G401 (cell line): ENCODE measurements at places on chromosomes 16 and 17. TPM values are rescaled to one million over a fixed set of nuclear protein-coding genes. Genes with fewer than 3 reads are reported as not detected.
A peak's percentile ranks its signal among the peaks of the same experiment; 100 is the strongest.

The TNFRSF13B gene
- total RNA-seq, result not detected in 2 replicates

The ZACN gene
- total RNA-seq, result not detected in 2 replicates

GRCh38 chr16:49635009-49635350 is 220.9 kb downstream of the ZNF423 start:
- DNase-seq, result no peak

- DNase-seq, result no peak
These were observed 42.7 kb downstream of the TIMM22 start for GRCh38 chr17:1039511-1040215.

- DNase-seq, result no peak
These were observed 67.0 kb upstream of the CNTNAP4 start for GRCh38 chr16:76210157-76210556.

The OMG gene
- total RNA-seq, result 8.2 TPM in 1 of 2 replicates, not detected in the other

- DNase-seq, result no peak
These were observed 66.1 kb downstream of the BCAS3 start for GRCh38 chr17:60743799-60744198.

GRCh38 chr16:2478279-2478678 is 3.4 kb downstream of the TBC1D24 start:
- no peak for DNase-seq

GRCh38 chr16:49701789-49702494 is 154.0 kb downstream of the ZNF423 start:
- peak; percentile 86 for DNase-seq

- DNase-seq, result no peak
These were observed 14.6 kb downstream of the KCTD2 start for GRCh38 chr17:75061618-75062017.

The KRTAP3-1 gene
- total RNA-seq, result not detected in 2 replicates

GRCh38 chr17:43901861-43902589 is 5.3 kb downstream of the MPP2 start:
- DNase-seq, result peak; percentile 21

- no peak for DNase-seq
These were observed 123.4 kb upstream of the NOL11 start for GRCh38 chr17:67594115-67594880.

- DNase-seq, result no peak
These were observed 6.0 kb downstream of the FHOD1 start for GRCh38 chr16:67241008-67241900.

- peak; percentile 17 for DNase-seq
These were observed 46.5 kb downstream of the STX8 start for GRCh38 chr17:9529033-9529700.

GRCh38 chr17:48299760-48300159 is 130.3 kb downstream of the SKAP1 start:
- no peak for DNase-seq

- no peak for DNase-seq
These were observed 94.8 kb upstream of the XYLT1 start for GRCh38 chr16:17565605-17566004.

DNA sequence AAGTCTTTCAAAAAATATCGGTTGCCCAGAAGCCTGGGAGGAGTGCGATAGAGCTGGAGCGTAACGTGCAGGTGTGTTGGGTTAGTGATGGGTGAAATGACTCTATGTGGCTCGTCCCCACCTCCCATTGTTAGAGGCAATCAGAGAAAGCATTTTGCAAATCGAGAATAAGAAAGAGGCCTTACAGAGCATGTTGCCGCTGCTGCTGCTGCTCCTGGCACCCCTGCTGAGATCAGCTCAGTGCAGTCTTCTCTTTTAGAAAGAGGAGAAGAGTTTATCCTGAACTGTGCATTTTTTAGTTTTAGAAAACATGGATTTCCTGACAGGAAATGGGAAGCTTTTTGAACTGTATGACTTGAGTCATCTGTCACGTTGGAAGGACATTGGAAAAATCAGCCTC is 774.5 kb upstream of the RBFOX1 start:
- DNase-seq, result peak; percentile 56

The CLEC16A gene
- total RNA-seq, result 15.6 and 16.6 TPM in 2 replicates

The SLC4A1 gene
- not detected in 2 replicates for total RNA-seq

The ATP2A1 gene
- total RNA-seq, result 7.8 and 11.1 TPM in 2 replicates

DNA sequence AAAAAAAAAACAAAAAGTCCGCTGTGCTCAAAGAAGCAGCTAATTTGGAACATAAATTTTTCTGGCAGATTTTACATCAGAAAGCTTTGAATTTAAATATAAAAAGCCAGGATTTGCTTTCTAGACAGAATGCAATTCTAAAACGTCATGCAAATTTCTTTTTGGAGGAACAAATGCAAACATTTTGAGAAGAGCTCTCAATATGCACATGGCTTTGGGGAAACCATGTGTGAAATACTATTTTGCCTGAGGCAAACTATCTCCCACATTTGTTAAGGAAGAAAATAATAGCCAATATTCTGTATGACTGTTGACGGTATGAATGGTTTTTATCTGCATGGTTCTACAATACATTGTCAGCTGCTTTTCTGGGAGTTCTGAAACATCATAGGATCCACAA is 320.0 kb upstream of the PSMD7 start:
- DNase-seq, result no peak

The TEN1 gene
- total RNA-seq, result 31.4 and 39.4 TPM in 2 replicates

DNA sequence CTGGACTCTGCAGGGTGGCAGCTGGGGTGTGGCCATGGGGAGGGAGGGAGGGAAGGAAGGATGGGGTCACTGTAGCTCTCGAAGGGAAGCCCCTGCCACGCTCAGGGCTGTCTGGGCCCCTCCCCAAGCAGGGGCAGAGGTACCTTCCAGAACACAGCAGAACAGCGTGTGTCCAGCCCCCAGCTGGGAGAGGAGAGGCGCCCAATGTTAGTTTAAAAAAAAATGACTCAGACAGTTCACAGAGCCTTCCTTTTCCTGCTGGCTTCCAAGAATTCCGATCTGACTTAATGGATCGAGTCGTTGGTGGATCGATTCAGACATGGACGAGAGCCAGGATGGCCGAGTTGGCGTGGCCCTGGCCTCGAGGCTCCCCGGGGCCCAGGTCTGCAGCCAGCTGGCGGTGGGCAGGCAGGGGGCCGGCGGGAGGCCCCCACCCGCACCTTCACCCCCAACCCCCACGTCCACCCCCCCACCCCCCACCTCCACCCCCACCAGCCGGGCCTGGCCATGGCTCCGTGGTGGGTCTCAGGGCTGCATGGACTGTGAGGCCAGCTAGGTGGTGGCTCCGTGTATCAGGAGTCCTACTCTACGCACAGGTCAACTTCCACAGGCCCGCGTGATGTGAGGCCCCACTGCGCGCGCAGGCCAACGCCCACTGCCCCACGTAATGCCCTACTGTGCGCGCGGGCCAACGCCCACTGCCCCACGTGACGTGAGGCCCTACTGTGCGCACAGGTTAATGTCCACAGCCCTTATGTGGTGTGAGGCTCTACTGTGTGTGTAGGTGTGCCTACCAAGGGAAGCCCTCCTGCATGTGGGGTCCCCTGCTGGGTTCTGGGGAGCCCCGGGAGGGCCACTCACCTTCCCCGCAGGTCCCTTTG is 21.8 kb downstream of the CACNA1H start:
- no peak for DNase-seq

DNA sequence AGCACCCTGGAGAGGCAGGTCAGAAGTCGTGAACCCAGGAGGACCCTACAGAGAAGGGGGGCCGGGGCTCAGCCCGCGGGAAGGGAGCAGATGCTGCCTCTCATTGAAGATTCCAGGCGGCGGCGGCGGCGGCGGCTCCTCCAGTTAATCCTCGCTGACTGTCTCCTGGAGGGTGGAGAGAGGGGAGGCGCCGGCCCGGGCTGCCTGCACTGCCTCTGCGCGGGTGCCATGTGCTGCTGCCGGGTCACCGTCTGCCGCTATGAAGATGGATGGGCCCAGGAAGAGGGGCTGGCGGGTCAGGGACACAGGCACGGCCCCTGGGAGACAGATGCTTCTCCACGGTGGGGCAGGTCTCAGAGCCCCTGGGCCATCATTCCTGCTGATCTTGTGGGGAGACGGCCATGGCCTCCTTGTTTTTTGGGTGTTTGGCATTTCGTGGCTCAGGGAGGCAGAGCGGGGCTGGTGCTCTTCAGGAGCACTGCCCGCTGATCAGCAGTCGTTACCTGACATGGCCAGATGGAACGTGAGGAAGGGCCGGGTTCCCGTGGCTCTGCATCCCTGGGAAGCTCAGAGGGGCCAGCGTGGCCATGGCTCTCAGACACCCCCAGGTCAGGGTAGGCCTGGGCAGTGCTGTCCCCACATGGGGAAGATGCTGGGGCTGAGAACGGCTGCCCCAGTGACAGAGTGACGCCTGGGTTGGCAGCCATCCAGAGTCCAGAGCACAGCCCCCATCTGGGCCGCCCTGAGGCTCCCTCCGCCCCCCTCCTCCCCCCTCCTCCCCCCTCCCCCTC is 36.1 kb downstream of the GINS2 start:
- peak; percentile 65 for DNase-seq

DNA sequence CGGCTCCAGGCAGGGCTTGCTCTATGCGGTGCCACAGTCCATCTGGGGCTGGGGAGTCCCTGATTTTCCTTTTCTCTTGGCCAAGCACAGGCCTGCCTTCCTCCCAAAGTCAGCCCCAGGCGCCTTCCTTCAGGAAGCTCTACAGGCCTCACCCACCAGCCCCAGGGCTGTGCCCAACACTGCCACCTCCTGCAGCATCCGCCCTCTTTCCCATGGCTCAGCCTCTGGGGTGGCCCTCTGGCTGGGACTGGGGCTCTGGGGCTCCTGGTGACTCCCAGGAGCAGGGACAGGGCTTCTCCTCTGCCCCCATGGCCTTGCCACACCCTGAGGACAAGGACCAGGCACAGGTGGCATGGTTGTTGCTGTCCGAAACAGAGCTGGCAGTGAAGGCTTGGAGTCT is 817 bp downstream of the ITGB4 start:
- DNase-seq, result no peak

DNA sequence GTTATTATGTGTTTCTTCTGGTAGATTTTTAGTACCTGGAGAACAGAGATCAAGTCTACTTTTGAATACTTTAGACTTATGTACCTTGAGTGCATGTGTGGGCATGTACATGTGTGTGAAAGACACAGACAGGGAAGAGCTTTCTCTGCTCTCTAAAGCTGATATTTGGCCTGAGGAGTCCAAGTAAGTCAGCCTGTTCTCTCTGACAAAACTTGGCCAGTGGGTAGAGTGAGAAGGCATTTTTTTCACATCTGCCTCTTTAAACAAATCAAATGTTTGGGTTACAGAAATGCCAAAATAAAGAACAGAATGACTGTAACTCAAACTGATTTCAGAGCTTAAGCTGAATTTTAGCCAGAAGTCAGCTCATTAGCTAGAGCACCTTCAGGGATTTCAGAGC is 309.7 kb upstream of the DYNLRB2 start:
- no peak for DNase-seq

- no peak for DNase-seq
These were observed 5.9 kb downstream of the ADAD2 start for GRCh38 chr16:84196727-84197394.

DNA sequence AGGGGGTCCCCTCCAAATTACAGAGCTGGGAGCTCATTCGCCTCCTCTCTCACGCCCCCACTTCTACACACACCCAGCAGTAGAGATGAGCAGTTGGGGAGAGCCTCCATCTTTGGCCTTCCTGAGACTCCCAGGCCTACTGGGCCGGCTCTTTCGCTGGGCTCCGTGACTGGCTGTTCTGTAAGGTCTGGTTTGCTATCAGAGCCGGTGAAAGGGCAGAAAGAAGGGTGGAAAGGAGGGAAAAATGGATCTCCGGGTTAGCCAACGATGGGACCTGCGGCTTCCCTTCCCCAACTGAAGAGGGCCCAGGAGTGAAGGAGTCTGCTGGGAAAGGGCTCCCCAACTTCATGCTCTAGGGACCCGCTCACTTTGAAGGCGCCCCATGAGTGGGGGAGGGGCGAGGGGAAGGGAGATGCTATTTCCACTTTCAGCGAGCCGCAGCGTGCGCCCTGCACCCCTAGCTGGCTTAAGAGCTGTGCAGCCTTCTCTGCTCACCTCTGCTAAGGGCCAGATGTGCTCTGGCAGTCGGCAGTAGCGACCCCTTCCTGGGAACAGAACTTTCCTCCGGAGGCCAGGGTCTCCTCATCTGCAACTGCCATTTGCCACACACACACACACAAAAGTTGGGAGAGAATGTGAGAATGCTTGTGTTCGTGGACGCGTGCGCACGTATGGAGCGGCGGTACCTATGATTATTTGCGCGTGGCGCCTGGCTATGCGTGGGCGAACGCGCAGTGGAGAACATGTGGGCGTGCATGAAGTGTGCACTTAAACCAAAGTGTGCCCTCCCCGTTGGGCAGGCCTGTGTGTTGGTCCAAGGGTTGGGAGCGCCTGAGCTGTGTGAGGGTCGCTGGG is 2.9 kb upstream of the FOXF1 start:
- no peak for DNase-seq

GRCh38 chr17:58192612-58193011 is at the start of gene EPX:
EPX (plus strand) TSS chr17:58192726; CDS start chr17:58192847, 121 bp downstream.
- no peak for DNase-seq

The SPN gene
- total RNA-seq, result 0.37 TPM in 1 of 2 replicates, not detected in the other

DNA sequence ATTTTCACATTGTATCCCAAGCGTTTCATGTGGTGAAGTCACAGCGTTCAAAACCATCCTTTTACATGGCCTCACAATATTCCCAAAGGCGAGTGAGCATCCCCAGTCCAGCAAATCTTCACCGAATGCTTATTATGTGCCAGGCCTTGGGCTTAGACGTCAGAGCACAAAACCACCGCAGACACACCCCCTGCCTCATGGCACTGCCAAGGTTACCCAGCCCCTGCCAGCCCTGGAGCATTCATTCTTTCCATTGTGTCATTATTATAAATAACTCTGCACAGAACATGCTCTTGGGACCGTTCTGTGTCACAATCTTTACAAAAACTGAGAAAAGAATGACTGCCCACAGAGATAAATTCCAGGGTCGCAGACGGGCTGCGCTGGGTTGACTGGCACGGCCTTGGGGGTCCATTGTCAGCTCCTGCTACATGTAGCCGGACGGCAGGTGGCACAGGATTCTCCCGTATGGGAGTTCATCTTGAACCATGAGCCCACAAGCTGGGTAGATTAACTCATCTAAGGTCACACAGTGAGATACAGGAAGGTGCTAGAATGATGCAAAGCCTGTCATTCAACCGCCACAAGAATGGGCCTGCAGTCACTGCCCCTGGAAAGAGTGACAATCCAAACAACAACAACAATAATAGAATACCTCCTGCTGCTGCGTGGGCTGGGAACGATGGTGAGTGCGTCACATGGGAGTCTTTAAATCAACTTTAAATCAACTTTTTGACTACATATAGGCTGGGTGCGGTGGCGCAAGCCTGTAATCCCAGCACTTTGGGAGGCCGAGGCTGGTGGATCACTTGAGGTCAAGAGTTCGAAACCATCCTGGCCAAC is 4.5 kb upstream of the NECAB2 start:
- DNase-seq, result no peak
